ENCODE measurements at places on chromosomes 7 and 10.

DNA sequence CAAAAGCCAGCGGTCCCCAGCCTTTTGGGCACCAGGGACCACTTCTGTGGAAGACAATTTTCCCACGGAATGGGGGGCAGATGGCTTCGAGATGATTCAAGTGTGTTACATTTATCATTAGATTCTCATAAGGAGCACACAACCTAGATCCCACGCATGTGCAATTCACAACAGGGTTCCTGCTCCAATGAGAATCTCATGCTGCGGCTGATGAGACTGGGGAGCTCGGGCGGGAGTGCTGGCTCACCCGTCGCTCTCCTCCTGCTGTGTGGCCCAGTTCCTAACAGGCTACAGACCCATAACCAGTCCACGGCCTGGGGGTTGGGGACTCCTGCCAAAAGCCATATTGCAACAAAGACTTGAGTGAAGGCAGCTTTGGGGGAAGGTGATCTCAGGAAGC, 26.6 kb upstream of the DOCK1 start:
- H3K4me3 ChIP-seq: no peak overlapping the region
- no peak overlapping the region for H3K27ac ChIP-seq
- no peaks in the 10 kb centered on the region for H3K4me1 ChIP-seq
- peaks cover 6% of the 10 kb centered on the region for H3K36me3 ChIP-seq

DNA sequence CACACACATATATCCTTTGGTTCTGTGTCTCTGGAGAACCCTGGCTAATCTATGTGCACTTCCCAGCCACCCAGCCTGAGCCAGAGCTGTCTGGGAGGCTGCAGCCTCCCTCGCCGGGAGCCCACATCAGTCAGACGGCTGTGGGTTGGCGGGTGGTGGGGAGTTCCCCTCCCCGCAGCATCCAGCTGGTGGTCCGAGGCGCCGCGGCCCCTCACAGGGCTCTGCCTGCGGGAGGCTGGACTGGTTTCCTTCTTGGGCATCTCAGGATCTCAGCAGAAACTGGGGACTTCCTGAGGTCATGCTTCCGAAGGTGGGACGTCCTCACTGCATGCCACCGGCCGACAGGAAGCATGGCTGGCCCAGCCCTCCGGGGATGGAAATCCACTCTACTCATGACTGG, 22.0 kb upstream of the PSMG3 start:
- peak overlapping the region; percentile 53 for H3K4me3 ChIP-seq
- peaks cover 44% of the 10 kb centered on the region for H3K27me3 ChIP-seq
- H3K27ac ChIP-seq: no peak overlapping the region
- DNase-seq: no peak
- H3K4me1 ChIP-seq: peaks cover 22% of the 10 kb centered on the region

- H3K36me3 ChIP-seq: no peaks in the 10 kb centered on the region
- H3K27me3 ChIP-seq: peaks cover 6% of the 10 kb centered on the region
- H3K4me3 ChIP-seq: no peak overlapping the region
- DNase-seq: no peak
- no peaks in the 10 kb centered on the region for H3K4me1 ChIP-seq
Measured at GRCh38 chr7:142422621-142423020, 164.8 kb upstream of the PRSS58 start.

DNA sequence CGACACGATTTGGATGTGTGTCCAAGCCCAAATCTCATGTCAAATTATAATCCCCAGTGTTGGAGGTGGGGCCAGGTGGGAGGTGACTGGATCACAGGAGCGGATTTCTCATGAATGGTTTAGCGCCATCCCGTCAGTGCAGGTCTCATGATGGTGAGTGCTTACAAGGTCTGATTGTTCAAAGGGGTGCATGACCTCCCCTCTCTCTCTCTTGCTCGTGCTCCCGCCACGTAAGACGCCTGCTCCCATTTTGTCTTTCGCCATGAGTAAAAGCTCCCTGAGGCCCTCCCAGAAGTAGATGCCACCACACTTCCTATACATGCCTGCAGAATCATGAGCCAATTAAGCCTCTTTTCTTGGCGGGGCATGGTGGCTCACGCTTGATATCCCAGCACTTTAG, 71.5 kb upstream of the NANOS1 start:
- no peaks in the 10 kb centered on the region for H3K36me3 ChIP-seq
- no peak overlapping the region for H3K27ac ChIP-seq
- no peak for DNase-seq
- H3K4me3 ChIP-seq: no peak overlapping the region
- H3K27me3 ChIP-seq: peaks cover 22% of the 10 kb centered on the region

GRCh38 chr10:5555021-5555510, 30.3 kb downstream of the CALML3 start:
- H3K36me3 ChIP-seq: no peaks in the 10 kb centered on the region
- H3K4me3 ChIP-seq: no peak overlapping the region
- peaks cover 23% of the 10 kb centered on the region for H3K27me3 ChIP-seq
- DNase-seq: no peak
- peaks cover 41% of the 10 kb centered on the region for H3K4me1 ChIP-seq

DNA sequence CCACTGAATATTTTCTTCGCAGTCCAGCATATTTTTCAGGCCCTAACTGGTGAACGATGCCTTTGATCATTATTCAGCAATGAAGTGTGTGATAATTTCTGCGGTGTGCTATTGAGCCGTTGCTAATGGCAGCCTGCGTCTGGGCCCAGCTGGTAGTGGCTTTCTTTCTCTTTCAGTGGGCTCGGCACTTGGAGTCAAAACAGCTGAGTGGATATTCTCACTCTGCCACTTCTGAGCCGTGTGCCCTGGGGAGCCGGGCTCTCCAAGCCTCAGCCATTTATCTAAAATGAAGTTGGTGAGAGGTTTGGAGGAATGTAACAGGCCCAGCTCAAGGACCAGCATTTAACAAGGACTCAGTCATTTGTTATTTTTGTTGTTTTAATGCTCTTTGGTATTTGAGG, 87.5 kb upstream of the IFRD1 start:
- H3K4me1 ChIP-seq: no peaks in the 10 kb centered on the region
- no peaks in the 10 kb centered on the region for H3K36me3 ChIP-seq
- DNase-seq: no peak
- no peak overlapping the region for H3K4me3 ChIP-seq
- no peaks in the 10 kb centered on the region for H3K27me3 ChIP-seq
- H3K27ac ChIP-seq: no peak overlapping the region

- DNase-seq: no peak
- no peak overlapping the region for H3K4me3 ChIP-seq
- H3K4me1 ChIP-seq: peaks cover 6% of the 10 kb centered on the region
- no peak overlapping the region for H3K27ac ChIP-seq
- no peaks in the 10 kb centered on the region for H3K27me3 ChIP-seq
- H3K36me3 ChIP-seq: no peaks in the 10 kb centered on the region
Measured at GRCh38 chr10:110701617-110701971, 57.5 kb downstream of the RBM20 start.

GRCh38 chr7:7438851-7439250, 96.8 kb downstream of the COL28A1 start:
- no peaks in the 10 kb centered on the region for H3K4me1 ChIP-seq
- no peak overlapping the region for H3K4me3 ChIP-seq
- H3K27ac ChIP-seq: no peak overlapping the region
- H3K27me3 ChIP-seq: no peaks in the 10 kb centered on the region
